ENCODE measurements at places on chromosomes 5 and 9.
A peak's percentile ranks its signal among the peaks of the same experiment; 100 is the strongest.

DNA sequence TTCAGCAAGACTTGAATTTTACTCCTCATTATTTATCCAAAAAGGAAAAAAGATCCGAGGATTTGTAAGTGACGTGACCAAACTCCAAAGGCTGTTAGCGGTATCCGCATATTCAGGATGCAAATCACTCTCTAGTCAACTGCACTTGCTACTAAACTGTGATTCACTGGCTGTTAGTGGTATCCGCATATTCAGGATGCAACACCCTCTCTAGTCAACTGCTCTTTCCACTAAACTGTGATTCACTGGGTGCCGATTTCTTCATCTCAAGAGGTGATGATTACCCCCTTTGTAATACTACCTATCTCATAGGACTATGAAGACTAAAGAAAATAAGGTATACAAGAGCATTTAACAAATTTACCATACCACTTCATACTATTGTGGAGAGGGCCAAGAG lies 5.7 kb downstream of the MAPKAP1 start:
- peaks cover 12% of the 10 kb centered on the region for H3K4me1 ChIP-seq
- no peak for DNase-seq
- no peaks in the 10 kb centered on the region for H3K36me3 ChIP-seq
- H3K4me3 ChIP-seq = no peak overlapping the region
- no peaks in the 10 kb centered on the region for H3K27me3 ChIP-seq

GRCh38 chr5:162209005-162209605 lies 141.5 kb downstream of the GABRG2 start:
- H3K4me3 ChIP-seq = no peak overlapping the region
- H3K36me3 ChIP-seq = no peaks in the 10 kb centered on the region
- peak; percentile 73 for DNase-seq
- H3K27ac ChIP-seq = no peak overlapping the region
- H3K27me3 ChIP-seq = no peaks in the 10 kb centered on the region

DNA sequence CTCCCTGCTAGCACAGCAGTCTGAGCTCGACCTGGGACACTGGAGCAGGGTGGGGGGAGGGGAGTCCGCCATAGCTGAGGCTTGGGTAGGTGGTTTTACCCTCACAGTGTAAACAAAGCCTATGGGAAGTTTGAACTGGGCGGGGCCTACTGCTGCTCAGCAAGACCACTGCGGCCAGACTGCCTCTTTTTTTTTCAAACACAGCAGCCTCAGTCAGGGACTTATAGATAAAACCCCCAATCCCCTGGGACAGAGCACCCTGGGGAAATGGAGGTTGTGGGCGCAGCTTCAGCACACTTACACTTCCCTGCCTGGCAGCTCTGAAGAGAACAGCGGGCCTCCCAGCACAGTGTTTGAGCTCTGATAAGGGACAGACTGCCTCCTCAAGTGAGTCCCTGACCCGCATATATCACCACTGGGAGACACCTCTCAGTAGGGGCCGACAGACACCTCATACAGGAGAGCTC lies 151.1 kb upstream of the APC start:
- H3K36me3 ChIP-seq = no peaks in the 10 kb centered on the region
- H3K4me3 ChIP-seq = no peak overlapping the region
- H3K4me1 ChIP-seq = no peaks in the 10 kb centered on the region
- no peaks in the 10 kb centered on the region for H3K27me3 ChIP-seq

DNA sequence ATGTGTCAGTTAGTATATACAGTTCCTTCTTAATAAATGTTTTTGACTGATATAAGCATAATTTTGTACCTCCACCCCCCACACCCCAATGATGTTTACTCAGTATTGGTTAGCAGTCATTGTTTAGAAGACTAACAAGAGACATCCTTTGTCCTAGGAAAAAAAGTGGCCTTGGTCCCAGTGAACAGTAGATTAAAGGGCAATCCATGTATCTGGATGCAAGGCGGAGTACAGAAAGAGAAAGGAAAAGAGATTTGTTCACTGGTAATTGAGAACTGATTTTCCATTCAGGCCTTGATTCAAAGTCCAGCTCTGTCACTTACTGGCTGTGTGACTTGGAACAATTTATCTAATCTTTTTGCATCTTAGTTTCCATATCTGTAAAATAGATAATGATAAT lies 4.6 kb downstream of the RALGPS1 start:
- no peak overlapping the region for H3K27ac ChIP-seq
- H3K4me3 ChIP-seq = no peak overlapping the region

DNA sequence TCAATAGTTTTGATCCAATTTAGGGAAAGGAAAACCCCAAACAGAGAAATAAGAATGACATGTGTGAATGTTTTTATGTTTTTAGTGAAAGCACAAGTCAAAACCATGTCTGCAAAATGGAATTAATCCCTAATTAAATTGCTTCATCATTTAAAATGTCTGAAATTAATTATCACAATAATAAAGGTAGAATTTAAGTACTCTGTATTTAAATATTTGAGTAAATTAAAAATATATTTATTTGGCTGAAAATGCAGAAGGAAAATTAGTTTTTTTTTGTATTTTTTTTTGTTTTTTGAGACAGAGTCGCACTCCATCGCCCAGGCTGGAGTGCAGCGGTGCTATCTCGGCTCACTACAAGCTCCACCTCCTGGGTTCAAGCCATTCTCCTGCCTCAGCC lies 330.5 kb upstream of the EFNA5 start:
- DNase-seq = no peak
- H3K36me3 ChIP-seq = no peaks in the 10 kb centered on the region
- no peak overlapping the region for H3K27ac ChIP-seq
- no peaks in the 10 kb centered on the region for H3K27me3 ChIP-seq
- no peaks in the 10 kb centered on the region for H3K4me1 ChIP-seq

DNA sequence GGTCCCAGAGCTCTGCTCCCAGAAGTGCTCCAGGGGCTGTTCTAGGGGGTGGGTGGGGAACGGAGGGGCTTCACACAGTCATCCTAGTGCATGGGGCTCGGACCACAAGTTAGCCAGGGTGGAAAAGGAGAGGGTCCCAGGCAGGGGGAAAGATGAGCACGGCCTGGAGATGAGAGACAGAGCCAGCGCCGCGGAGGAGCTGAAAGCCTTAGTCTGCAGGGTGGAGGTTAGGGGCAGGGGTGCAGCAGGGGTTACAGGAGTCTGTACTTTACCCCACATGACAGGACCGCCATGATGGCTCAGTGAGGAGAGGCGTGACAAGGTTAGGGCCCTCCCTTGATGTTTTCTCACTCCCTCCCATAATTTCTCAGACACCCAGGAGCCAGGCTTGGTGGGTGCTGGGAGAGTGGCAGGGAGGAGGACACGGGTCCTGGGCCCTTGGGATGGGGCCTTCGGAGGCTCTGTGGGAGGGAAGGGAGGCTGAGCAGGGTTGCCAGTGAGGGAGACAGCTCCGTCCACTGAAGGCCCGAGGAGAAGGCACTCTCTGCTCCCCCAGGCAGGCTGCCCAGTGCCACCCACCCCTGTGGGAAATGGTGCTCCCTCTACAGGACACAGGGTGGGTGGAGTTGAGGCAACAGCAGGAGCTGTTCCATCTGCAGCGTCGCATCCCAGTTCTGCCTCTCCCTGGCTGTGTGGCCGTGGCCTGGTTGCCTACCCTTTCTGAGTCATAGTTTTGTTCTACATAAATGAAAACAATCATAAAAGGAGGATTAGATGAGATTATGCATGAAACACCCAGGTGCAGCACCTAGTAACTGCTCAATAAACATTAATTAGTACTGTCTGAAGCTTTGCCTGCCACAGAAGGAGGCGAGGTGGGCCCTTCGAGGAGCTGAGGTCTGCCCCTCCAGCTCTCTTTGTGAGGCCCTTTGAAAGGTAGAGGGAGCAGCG lies 66.2 kb downstream of the NDST1 start:
- no peaks in the 10 kb centered on the region for H3K4me1 ChIP-seq
- no peaks in the 10 kb centered on the region for H3K36me3 ChIP-seq
- no peak overlapping the region for H3K4me3 ChIP-seq
- no peak overlapping the region for H3K27ac ChIP-seq

GRCh38 chr5:109866051-109866450 lies 176.3 kb downstream of the MAN2A1 start:
- peaks cover 52% of the 10 kb centered on the region for H3K36me3 ChIP-seq
- H3K27me3 ChIP-seq = no peaks in the 10 kb centered on the region
- H3K4me3 ChIP-seq = no peak overlapping the region
- H3K27ac ChIP-seq = no peak overlapping the region
- H3K4me1 ChIP-seq = no peaks in the 10 kb centered on the region

DNA sequence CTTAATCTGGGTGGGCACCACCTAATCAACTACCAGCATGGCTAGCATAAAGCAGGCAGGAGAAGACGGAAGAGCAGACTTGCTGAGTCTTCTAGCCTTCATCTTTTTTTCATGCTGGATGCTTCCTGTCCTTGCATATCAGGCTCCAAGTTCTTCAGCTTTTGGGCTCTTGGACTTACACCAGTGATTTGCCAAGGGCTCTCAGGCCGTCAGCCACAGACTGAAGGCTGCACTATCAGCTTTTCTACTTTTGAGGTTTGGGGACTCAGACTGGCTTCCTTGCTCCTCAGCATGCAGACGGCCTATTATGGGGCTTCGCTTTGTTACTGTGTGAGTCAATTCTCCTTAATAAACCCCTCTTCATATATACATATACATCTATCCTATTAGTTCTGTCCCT lies 180.2 kb downstream of the TRPM3 start:
- no peaks in the 10 kb centered on the region for H3K36me3 ChIP-seq
- H3K27me3 ChIP-seq = no peaks in the 10 kb centered on the region
- no peak overlapping the region for H3K4me3 ChIP-seq
- no peak for DNase-seq
- H3K27ac ChIP-seq = no peak overlapping the region
- no peaks in the 10 kb centered on the region for H3K4me1 ChIP-seq

- H3K4me1 ChIP-seq = no peaks in the 10 kb centered on the region
- H3K27me3 ChIP-seq = no peaks in the 10 kb centered on the region
- no peak for DNase-seq
- no peak overlapping the region for H3K4me3 ChIP-seq
- H3K27ac ChIP-seq = no peak overlapping the region
These were observed 42.3 kb downstream of the SHOC1 start for GRCh38 chr9:111752455-111752854.

DNA sequence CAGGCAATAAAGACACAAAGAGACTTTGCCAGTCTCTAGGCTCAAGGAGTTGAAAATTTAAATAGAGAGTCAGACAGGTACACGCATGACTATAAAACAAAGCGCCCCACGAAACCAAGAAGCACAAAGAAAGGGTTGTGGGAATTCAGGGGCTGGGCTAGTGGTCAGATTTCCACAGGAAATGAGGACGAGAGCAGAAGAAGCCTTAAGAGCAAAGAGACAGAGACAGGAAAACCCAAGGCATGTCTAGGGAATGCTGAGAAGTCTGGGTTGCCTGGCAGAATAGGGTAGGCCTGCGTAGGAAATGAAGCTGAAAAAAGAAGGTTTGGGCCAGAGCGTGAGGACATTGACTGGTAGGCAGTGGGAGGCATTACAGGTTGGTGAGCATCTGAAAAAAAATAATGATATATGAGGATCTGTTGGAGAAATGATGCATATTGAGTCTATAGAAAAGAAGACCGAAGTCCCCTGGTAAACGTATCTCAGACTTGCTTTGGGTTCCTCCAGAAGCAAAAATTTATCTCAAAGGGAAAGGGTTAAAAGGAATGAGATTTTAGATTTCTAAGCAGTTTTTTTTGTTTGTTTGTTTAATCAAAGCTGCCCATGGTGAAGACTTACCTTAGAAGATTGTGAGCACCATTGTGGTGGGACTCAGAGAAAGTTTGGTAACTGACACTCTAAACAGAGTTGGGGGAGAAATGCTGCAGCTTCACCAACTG lies 51.8 kb downstream of the SLC1A3 start:
- DNase-seq = no peak
- peaks cover 6% of the 10 kb centered on the region for H3K4me1 ChIP-seq
- no peak overlapping the region for H3K4me3 ChIP-seq
- no peaks in the 10 kb centered on the region for H3K27me3 ChIP-seq
- peak overlapping the region; percentile 79 for H3K27ac ChIP-seq

DNA sequence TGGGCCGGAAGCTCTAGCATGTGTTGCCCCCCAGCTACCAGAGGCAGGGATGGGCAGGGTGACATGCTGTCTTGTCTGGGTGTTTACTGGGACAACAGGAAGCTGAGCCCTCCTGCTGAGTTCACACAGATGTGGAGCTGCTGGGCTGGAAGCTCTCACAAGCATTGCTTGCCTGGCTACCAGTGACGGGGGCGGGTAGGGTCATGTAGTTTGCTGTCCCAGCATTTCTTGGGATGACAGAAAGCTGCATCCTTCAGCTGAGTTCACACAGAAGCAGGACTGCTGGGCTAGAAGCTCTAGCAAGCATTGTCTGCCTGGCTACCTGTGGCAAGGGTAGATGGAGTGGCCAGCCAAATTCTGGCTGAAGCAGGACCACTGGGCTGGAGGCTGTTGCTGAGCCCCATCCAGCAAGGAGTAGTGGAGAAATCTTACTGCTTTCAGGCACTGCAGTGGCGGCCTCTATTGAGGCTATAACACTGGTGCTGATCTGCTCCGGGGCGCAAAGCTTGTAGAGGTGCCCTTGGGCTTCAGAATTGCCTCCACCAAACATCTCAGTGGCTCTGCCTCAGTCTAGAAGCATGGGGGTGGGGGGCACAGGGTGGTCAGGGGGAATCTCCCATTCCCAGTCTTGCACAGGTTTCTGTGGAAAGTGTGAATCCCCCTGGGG lies 25.1 kb downstream of the POLK start:
- no peak for DNase-seq
- H3K27ac ChIP-seq = no peak overlapping the region
- H3K4me1 ChIP-seq = peaks cover 13% of the 10 kb centered on the region
- H3K27me3 ChIP-seq = no peaks in the 10 kb centered on the region

DNA sequence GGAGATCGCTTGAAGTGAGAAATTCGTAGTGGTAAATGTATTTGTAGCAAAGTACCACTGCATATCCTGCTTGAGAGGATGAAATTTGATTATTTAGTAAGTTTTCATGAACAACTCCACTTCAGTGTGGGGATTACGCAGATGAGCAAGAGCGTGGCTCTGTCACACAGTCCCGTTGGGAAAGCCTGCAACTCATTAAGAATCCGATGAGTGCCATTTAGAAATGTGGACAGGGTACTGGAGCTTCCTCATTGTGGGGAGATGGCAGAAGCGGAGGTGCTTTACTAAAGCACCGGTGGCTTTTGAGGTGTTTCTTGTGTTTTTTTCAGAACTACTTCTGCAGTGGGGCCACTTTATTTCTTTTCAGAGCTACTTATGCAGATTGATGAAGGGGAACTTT lies 1.4 kb downstream of the TJP2 start:
- H3K27ac ChIP-seq = peak overlapping the region; percentile 83
- H3K4me3 ChIP-seq = peak overlapping the region; percentile 71
- H3K36me3 ChIP-seq = no peaks in the 10 kb centered on the region
- no peak for DNase-seq
- peaks cover 94% of the 10 kb centered on the region for H3K4me1 ChIP-seq
- no peaks in the 10 kb centered on the region for H3K27me3 ChIP-seq

DNA sequence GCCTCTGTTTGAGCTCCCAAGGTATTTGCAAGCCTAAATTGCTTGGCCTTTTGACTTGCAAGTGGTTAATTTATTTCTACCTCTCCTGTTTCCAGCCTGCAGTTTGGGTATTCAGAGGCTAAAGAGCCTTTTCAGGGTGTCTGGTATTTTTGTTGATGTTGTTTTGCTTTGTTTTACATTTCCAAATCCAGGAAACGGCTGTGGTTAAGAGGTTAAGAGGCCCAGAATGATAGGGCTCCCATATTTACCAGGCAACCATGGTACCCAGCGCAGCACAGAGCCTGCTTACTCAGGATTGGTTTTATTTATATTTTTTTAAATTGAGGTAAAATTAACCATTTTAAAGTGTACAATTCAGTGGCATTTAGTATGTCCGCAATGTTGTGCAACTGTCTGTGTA lies 92.1 kb downstream of the PDZD2 start:
- H3K27me3 ChIP-seq = no peaks in the 10 kb centered on the region
- H3K36me3 ChIP-seq = no peaks in the 10 kb centered on the region
- H3K4me1 ChIP-seq = no peaks in the 10 kb centered on the region
- DNase-seq = no peak
- no peak overlapping the region for H3K27ac ChIP-seq

- no peaks in the 10 kb centered on the region for H3K4me1 ChIP-seq
- no peak for DNase-seq
- H3K4me3 ChIP-seq = no peak overlapping the region
- H3K27me3 ChIP-seq = no peaks in the 10 kb centered on the region
These were observed 188.0 kb downstream of the CARTPT start for GRCh38 chr5:71907001-71907588.
